COLO829 (cell line): ENCODE measurements at places on chromosomes 11 and 22.

- no peak for DNase-seq
Measured at GRCh38 chr11:77137421-77137820, 9.4 kb downstream of the MYO7A start.

DNA sequence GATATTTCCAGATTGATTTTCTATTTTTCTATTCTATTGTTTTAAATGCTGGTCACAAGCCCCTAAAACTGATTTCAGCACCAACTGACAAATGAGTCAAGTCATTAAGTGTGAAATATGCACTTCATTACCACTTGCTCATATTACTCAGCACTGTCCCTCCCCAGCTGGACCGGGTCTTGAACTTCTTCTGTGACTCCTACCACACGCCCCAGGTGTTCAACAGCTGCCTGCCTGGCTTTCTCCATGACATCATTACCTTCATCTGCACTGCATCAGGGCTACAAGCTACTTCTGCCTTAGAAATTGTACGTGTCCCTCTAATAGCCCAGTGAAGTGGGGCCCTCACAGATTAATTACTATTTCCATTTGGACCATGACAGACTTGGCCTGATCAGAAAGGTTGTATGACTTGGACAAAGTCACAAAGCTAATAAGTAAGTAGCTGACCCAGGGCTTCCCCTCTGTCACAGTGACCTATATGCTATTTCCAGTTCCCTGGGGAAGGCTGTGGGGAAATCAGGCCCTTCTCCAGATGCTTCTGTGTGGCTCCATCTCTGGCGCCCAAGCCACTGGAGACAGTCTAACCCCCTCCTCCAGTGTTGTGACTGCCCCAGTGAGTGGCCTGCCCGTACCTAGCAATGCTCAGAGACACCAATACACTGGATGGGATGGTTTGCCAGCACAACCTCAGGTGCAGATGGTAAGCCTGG is 18.1 kb downstream of the TBC1D10A start:
- no peak for DNase-seq

- no peak for DNase-seq
Measured at GRCh38 chr11:73784080-73784634, 3.5 kb upstream of the MRPL48 start.

- no peak for DNase-seq
Measured at GRCh38 chr11:68528630-68529029, 68.1 kb downstream of the PPP6R3 start.

- DNase-seq = no peak
Measured at GRCh38 chr22:36816339-36816635, 548 bp downstream of the PVALB start.

- no peak for DNase-seq
Measured at GRCh38 chr22:28282405-28283067, 363.5 kb upstream of the PITPNB start.

GRCh38 chr11:2299773-2300172 is 1.9 kb downstream of the C11orf21 start:
- DNase-seq = no peak

GRCh38 chr11:92411431-92411830 is 186.8 kb downstream of the FAT3 start:
- no peak for DNase-seq

- no peak for DNase-seq
Measured at GRCh38 chr11:128464878-128465450, 122.4 kb downstream of the ETS1 start.

- no peak for DNase-seq
Measured at GRCh38 chr11:6414874-6415328, 4.0 kb downstream of the APBB1 start.

DNA sequence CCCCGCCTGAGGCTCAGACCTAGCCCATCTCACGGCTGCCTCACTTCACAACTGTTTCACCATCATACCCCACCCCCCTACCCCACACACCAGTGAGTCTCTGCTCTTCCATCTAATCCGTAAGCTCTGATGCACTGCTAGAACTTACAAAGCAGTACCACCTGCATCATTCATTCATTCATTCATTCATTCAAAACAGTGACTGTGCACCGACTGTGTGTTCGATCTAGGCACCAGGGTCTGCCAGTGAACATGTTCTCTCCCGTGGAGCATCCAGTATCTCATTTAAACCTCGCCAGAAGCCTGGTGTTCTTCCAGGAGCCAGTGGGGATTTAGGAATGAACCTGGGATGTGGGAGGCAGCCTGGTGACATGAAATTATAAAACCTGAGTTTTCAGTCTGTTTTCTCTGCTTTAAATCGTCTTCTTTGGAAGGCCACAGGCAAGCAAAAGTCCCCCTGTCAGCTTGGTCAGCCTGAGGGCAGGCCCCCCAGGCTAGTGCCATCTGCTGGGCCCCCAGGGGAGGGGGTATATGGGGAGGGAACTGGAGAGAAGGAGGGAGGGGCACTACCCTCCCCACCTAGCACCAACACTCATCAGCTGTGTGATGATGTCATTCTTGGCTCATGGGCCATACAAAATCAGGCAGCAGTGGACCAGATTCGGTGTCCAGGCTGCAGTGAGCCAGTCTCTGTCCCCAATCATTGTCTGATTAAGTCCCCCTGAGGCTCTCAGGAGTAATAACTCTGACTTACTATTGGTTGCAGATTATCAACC is 18.4 kb downstream of the TMPRSS6 start:
- DNase-seq = no peak

GRCh38 chr22:44736581-44737405 is 15.6 kb upstream of the ARHGAP8 start:
- DNase-seq = no peak

DNA sequence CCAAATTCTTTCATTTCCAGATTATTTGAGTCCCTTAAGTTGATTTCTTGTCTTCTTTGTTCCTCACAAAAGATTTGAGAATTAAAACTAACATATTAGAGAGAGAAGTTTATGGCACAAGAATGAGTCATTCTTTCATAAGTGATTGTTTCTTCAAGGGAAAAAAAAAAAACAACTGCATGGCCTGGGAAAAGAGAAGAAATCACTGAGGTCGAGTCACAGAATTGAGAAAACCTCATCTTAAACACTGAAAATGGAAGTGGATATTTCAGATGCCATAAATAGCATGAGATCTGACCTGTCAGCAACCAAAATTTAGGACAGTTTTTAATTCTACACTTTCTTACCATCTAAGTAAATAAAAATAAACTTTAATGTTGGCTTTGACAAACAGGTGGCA is 87.2 kb downstream of the CWF19L2 start:
- DNase-seq = peak; percentile 3

- no peak for DNase-seq
Measured at GRCh38 chr11:93073026-93073425, 103.6 kb downstream of the MTNR1B start.

DNA sequence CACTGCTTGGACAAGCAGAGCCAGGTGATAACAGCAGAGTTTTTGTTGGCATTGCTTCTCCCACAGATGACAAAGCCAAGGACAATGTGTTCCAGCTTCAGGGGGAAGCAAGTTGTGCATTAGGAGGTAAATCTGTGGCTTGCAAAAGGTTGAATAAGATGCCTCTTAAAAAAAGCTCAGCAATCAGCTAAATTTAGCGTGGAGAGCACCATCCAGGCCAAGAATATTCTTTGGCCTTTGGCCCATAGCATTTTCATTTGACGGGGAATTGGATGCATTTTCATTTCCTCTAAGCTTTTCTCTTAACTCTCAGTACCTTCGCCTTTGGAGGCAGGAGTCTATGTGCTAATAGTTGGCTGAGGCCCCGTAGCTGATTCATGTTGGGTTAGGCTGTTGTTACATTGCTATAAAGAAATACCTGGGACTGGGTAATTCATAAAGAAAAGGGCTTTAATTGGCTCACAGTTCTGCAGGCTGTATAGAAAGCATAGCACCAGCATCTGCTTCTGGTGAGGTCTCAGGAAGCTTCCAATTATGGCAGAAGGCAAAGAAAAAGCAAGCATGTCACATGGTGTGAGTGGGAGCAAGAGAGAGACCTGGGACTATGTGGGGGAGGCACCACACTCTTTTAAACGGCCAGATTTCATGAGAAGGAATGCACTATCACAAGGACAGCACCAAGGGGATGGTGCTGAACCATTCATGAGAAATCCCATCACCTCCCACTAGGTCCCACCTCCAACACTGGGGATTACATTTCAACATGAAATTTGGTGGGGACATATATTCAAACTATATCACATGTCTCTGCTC is 350.1 kb upstream of the C11orf87 start:
- DNase-seq = no peak

- no peak for DNase-seq
Measured at GRCh38 chr11:57413681-57414080, 13.2 kb downstream of the SLC43A3 start.

DNA sequence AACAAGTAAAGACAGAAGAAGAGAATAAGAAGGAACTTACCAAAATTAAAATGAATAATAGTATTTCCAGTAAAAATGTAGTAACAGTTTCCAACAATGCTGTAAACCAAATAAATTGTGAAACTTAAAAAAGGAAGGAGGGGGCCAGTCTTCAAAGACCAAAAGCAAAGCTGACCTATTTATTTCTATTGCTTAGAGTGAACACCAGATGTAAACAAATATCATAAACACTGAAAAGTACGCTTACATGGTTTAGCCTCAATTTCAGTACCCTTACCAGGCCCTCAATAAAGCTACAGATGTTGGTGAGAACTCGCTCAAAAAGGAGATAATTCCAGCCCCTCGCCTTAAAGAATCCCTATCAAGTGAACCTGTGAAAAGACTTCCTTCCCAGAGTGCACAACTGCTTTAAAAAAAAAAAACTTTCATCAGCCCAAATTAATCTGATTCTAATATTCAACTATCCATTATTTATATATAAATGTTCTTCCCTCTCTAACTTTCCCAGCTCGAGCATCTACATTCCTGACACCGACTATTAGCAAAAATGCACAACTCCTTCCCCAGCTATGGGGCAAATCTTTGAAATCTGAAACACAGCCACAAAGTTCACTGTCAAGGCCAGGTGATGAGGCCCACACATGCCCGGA is 2.4 kb downstream of the PHF21A start:
- no peak for DNase-seq

DNA sequence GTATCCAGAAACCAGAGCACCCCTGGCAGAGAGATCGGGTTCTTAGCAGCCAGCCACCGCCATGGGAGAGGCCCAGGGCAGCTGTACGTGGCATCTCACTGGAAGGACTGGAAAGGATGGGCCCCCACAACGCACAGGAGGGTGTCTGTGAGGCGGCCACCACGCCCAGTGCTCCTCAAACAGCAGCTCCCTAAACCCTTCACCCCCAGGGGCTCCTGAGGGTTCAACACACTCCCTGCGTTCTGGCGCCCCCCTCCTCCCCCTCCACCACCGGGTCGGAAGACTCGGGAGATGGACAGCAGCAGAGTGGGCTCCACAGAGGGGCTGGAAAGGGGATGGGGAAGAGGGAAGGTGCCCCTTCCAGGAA is 1.1 kb downstream of the MAPK12 start:
- DNase-seq = no peak

DNA sequence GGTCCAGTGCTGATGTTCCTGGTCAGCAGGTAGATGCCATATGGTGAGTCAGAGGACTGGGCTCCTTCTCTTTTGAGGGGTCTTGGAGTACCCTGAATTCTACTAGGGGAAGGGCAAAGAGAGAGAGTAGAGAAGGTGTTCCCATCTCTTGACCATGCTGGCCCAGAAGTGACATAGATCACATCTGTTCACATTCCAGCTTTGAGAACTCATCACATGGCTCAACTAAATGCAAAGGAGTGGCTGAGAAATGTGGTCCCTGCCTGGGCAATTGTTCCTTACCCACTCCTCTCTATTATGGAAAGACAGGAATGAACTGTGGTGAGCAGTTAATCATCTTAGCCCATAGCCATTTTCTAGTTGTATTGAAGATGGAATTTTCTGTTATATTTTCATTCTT is 105.4 kb upstream of the TIMP3 start:
- no peak for DNase-seq

- no peak for DNase-seq
Measured at GRCh38 chr22:36257948-36258670, 5.2 kb downstream of the APOL1 start.

- DNase-seq = no peak
Measured at GRCh38 chr11:46381819-46382645, 563 bp downstream of the MDK start.

DNA sequence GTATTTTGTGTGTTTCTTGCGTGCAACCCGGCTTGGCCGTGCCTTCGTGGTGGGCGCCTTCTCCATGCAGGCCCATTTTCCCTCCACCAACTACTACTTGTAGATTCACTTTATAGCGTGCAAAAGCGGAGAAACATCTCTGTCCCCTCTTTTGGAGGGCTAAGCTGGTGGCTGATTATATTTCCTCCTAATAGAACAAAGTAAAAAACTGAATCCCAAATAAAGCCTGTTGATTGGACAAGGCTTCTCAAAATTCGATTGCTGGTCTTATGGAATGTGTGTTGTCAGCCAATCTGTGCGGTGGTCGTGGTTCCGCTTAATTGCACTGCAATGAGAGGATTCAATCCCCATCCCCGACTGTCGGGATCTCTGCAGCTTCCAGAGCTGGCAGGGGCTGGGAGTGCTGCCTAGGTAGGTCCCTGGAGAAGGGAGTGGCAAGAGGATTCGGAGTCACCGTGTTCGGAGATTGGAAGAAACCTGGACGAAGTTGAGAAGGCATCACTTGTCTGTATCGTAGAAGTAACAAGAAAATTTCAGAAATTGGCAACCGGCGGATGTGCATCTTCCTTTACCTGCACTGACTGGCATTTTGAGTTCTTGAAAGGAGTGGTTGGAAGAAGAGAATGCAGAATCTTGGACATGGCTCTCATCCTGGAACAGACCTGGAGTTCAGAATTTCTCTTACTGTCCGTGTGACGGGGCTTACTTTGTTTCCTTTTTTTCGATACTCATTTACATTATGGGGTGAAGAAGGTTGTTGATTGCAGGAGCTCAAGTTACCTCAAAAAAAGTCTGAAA is 1.1 kb downstream of the HMGXB4 start:
- DNase-seq = peak; percentile 9

DNA sequence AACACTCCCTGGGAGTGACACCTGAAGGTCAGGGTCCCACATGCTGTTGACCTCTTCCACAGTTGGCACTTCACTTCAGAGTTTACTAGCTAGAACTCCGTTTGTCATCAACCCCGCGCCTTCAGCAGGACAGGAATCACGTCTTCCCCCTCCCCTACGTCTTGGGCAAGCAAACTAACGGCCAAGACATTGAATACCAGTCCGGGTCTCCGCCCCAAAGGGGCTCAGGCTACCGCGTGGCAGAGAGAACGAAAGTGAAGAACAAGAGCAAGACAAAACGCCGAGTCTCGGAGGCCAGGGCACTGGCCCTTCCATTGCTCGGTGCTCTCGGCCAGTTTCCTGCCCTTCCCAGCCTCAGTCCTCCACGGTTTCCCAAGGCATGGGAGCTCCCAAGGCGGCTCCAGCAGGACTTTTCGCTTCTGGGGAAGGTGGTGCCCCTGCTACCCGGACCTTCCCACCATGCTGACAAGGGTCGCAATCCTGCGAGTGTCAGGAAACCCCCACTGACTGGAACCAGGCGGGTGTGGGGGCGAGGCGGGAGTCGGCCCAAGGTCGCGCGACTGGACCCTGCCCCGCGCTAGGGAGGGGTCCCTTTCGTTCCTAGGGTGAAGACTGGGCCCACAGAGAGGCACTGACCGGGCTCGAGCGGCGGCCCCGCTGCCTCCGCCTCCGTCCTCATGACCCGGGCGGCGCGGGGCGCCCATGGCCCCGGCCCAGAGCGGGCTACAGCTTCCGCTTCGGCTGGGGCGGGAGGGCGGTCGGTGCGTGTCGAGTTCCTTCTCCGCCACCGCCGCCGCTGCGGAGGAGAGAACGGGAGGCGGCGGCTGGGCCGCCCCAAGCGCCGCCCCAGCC is at the start of gene GUCD1:
Gene GUCD1 (minus strand): TSS at position 826 of the 852 bp plus-strand sequence. CDS start 147 bp downstream, at position 679.
- DNase-seq = no peak

- DNase-seq = no peak
Measured at GRCh38 chr11:92211576-92212167, 12.9 kb upstream of the FAT3 start.

- DNase-seq = peak; percentile 56
Measured at GRCh38 chr22:22720201-22720723, 75.8 kb downstream of the GGTLC2 start.

GRCh38 chr11:117128289-117128688 is 15.8 kb upstream of the PAFAH1B2 start:
- DNase-seq = no peak
